ENCODE measurements at places on chromosomes 5 and 9.

DNA sequence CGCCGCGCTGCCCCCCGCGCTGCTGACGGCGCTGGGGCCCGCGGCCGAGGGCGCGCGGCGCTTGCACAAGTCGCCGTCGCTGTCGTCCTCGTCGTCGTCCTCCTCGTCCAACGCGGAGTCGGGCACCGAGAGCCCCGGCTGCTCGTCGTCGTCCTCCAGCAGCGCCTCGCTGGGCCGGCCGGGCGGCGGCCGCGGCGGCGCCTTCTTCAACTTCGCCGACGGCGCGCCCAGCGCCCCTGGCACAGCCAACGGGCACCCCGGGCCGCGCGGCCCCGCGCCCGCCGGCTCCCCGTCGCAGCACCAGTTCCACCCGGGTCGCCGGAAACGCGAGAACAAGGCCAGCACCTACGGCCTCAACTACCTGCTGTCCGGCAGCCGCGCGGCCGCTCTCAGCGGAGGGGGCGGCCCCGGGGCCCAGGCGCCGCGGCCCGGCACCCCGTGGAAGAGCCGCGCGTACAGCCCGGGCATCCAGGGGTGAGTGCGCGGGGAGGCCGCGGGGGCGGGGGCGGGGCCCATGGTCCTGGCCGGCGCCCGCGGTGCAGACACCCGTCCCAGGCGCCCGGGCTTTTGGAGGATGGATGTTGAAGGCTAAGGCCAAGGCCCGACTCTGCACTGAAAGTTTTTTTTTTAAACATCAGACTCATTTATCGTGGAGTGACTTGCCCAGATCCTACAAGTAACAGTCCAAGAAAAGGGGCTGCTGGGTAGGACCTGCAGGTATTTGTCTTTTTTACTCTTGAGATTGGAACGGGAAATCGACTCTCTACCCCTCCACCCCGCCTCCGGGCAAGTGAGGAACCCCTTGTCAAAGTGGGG lies 1.2 kb downstream of the TENT4A start:
- no peak for DNase-seq

GRCh38 chr5:36029914-36030313 lies 36.8 kb downstream of the UGT3A2 start:
- no peak for DNase-seq

DNA sequence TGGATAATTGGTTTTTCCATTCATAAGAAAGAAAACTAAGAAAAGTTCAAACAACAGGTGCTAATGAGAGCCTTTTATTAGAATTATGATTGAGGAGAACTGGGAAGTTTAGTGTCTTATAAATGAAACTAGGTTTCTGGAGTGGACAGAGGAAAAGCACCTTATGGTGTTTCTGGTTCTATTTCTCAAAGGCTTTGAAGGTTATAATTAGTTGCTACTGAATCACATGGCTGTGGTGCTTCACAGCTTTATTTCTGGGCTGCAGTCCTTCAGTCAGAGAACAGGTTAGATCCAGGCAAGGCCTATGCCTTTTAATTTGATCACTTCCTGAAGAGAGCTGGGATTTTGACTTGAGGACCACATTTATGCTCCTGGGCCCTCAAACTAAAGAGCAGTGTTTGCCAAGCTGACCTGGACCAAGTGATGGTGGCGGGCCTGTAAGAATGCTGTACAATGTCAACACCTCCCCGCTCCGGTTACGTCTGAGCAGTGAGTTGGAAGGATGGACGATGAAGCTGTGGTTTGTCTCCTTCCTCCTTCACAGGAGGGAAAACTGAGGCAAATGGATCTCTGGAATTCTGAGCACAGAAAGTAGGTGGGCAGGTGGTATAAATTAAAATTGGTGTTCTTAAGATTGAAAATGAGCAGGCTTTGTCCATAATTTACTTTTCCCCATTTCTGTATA lies 56.0 kb downstream of the ZNF462 start:
- DNase-seq = no peak

DNA sequence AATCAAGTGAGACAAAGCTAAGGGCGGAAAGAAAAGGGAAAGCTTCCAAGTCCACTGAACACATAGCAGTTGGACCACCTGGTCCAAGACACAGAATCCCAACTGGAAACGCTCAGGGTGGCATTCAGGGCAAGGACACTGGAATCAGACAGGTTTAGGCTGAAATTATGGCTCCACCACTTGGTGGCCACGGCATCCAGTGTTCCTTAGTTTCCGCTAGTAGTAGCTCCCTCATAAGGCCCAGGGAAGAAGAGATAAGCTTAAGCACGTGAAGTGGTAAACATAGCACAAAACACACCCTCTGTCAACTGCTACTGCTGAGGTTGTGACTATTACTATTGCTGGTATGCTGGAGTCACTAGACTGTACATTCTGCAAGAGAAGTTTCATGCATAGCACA lies 209.4 kb downstream of the GLIS3 start:
- DNase-seq = no peak

Data from NCI-H1694 (cell line).